ENCODE measurements at places on chromosomes 1 and 21.

- no peak for DNase-seq
These were observed 32.1 kb downstream of the MX1 start for GRCh38 chr21:41458121-41458520.

DNA sequence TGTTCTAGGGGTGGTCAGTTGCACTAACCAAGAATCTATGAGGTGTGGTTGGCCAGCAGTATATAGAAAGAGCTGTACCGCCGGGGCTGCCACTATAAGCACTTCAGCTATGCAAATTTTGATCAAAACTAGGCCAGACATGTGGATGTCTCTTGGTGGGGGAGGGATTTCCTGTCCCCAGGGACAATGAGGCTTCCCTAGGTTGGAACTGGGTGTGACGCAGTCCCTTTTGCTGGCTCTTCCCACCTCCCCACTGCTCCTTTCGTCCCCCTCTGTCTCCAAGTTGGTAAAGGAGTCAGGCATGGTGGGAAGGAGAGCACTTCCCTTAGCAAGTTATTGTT is 13.6 kb downstream of the SDCCAG8 start:
- DNase-seq = no peak

DNA sequence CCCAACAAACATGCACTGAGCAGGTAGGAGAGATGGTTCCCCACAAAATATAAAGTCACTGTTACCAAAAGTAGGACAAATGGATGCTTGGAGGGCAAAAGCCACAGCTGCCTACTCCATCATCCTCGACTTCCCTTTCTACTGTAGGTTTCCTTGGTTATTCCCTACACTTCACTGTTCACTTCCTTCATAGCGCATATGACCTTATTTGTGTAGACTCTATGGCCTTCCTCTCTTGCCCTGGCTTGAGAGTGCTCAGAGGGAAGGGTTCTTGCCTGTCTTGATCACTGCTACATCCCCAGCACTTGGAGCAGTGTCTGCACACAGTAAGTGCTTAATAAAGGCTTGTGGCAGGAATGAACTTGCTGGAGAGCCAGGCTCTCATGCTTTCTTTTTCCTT is 14.6 kb upstream of the TRNP1 start:
- DNase-seq = no peak

GRCh38 chr21:35147439-35147838 is 98.3 kb upstream of the RUNX1 start:
- no peak for DNase-seq

DNA sequence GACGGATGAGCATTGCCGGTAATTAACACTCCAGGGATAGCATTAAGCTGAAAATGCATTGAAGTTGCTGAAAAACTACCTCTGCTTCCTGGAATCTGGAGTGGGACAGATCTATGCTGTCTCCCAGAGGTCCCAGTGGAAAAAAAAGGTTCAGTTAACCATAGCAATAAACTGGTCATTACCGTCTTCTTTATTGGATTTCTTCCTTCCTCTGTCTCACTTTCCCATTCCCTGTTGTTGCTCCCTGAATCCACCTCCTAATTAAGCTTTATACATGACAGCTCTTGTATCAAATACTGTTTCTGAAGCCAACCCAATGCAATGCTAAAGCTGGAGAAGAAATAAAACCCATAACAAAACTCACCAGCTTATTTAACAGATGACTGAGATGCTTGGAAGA is 1805.9 kb downstream of the NCAM2 start:
- no peak for DNase-seq

GRCh38 chr1:152110860-152111514 is 4.3 kb downstream of the TCHH start:
- DNase-seq = peak; percentile 8

DNA sequence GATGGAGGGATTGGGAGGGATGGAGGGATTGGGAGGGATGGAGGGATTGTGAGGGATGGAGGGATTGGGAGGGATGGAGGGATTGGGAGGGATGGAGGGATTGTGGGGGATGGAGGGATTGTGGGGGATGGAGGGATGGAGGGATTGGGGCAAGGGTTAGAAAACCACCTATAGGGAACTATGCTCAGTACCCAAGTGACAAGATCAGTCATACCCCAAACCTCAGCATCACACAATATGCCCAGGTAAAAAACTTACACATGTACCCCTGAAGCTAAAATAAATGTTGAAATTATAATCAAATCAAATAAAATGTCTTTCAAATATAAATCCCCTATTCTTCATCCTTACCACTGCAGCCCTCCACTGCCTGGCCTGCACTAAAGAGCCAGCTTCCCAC is 72.8 kb upstream of the HNRNPU start:
- DNase-seq = no peak

DNA sequence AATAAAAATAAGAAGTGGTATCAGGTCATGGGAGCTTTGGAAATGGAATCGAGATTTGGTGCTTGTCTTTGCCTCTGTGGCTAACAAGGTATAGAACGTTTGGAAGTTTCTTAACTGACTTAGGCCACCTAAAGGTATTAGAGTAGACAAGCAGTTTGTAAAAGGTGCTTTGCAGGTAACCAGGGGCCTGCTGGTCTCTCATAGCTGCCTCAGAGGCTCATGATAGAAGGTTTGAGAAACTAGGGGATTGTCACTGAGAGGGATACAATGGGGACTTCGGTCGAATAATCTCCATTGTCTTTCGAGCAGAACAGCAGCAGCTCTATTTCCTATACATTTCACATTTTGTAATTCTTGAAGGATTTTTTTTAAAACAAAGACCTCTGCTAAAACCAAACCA is 37.6 kb downstream of the C21orf91 start:
- no peak for DNase-seq

DNA sequence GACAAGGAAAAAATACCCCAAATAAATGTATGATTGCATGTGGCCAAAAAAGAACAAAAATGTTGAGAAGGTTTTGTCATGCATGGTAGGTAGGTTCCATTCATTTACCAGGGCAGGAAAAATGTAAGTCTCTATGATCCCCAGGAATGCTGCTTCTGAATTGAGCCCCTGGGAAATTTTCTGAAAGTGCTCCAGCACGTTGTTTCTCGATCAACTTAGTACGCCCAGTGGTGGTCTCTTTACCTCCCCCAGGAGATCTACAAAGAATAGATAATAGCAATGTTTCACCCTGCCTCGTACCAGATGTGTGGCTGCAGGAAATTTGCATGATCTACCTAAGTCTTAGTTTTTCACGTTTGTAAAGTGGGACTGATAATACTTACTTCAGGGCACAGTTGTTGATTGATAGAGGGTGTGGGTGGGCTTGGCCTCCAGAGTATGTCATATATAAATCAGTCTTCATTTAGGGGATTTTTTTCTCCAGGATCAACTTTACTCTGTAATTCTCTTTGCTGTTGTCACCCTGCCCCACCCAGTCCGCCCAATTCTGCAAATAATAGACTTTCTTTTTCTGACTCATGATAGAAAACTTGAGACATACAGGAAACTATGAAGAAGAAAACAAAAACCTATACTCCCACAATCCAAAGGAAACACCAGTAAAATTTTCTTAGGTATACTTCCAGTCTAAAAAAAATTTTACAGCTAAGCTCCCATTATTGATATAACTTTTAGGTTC is 462.0 kb upstream of the RUNX1 start:
- DNase-seq = no peak

DNA sequence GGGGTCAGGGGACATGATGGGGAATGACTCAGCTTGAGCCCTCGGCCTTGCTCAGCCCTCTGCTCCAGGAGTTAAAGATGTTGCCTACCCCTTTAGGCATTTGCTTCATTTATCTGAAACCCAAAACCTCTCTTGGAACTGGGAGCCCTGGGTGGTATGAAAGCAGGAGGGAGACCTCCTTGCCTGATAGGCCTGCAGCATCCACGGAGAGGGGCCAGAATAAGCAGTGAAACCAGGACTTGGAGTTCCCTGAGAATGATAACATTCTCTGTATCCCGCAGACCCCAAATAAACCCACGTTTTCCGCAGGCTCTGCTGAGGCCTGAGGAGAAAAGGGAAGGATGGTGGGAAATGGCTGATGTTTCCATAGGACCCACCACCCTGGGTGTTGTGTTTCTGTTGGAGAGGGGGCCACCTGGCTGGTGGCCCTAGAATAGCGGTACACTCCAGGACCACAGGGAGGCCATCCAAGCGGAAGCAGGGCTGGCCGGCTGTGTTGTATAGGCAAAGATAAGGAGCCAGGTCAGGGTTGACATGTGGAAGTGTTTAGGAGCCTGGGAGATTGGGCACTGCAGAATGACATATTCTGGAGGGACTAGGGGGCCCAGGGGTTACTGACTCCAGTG is 77.4 kb downstream of the FOXD2 start:
- DNase-seq = no peak

Data from stimulated activated CD8-positive, alpha-beta memory T cell treated with anti-CD3 and anti-CD28 coated beads, Interleukin-15, amount 100 ng/mL, for 48 hours (primary cell).